Activated CD8-positive, alpha-beta T cell treated with anti-CD3 and anti-CD28 coated beads for 36 hours (primary cell): ENCODE measurements at places on chromosomes 5 and 9. TPM values are rescaled to one million over a fixed set of nuclear protein-coding genes. Genes with fewer than 3 reads are reported as not detected.

The EIF4E1B gene
- total RNA-seq = not detected

The ACO1 gene
- total RNA-seq = 15.7 TPM

GRCh38 chr9:100578610-100579009, 731 bp downstream of the CAVIN4 start:
- DNase-seq = no peak

GRCh38 chr5:139092741-139093343, 105.3 kb downstream of the SIL1 start:
- no peak for DNase-seq

DNA sequence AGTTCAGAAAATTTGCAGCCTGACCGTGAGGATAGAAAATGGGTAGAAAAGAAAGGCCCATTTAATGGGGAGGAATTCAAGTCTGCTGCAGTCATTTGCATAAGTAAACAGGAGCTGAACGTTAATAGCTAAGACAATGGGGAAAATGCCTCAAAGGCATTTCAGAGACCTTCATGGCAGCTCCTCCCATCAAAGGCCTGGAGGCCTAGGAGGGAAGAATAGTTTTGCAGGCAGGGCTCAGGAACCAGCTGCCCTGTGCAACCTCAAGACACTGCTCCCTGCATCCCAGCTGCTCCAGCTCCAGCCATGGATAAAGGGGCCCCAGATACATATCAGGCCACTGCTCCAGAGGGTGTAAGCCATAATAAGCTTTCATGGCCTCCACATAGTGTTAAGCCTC, 32.2 kb upstream of the CDH18 start:
- no peak for DNase-seq
